ENCODE measurements at places on chromosomes 3 and 15.

- no peak for DNase-seq
These were observed 174.4 kb downstream of the ARRDC4 start for GRCh38 chr15:98134905-98135304.

GRCh38 chr3:100810671-100811070 is 101.4 kb downstream of the TFG start:
- DNase-seq: no peak

DNA sequence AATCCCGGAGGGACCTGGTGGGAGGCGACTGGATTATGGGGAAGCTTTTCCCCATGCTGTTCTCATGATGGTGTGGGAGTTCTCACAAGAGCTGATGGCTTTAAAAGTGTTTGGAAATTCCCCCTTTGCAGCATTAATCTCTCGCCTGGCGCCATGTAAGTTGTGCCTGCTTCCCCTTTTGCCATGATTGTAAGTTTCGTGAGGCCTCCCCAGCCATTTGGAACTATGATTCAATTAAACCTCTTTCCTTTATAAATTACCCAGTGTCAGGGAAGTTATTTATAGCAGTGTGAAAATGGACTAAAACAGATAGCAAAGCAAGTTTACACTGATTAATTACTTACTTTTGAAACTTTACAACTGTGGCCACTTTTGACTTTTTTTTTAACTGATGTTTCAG is 10.6 kb upstream of the U2SURP start:
- no peak for DNase-seq

GRCh38 chr15:91874992-91875660 is 21.6 kb downstream of the SLCO3A1 start:
- DNase-seq: no peak

- DNase-seq: no peak
These were observed 36.6 kb downstream of the SMAD6 start for GRCh38 chr15:66738595-66738994.

DNA sequence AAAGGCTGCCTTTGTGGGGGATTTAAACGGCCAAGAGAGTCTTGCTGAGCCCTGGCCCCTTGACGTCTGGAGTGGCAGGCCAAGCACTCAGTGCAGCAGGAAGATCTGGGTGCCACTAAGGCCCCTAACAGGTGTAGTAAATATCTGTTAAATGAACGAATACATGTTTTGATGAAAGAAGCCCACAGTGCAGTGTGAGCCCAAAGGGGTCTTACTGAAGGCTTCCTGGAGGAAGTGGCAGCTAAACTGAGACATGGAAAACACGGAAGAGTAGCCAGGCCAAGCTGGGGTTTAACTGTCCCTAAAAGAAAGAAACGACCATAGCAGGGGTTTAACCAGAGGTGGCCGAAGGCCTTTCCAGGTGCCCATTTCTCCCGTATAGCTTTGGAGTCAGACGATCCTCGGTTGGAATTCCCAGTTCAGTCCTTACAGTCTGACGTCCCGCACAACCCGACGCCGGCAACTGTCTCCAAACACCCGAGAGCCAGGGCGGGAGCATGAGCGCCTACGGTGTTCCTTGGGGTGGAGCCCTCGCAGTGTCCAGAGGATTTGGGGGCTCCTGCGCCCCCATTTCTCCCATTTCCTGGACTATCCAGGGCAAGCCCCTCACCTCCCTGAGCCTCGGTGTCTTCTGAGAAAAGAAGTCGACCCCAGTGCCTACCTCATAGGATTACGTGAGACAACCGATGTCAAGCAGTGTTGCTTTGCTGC is 910 bp upstream of the ABHD6 start:
- DNase-seq: no peak

DNA sequence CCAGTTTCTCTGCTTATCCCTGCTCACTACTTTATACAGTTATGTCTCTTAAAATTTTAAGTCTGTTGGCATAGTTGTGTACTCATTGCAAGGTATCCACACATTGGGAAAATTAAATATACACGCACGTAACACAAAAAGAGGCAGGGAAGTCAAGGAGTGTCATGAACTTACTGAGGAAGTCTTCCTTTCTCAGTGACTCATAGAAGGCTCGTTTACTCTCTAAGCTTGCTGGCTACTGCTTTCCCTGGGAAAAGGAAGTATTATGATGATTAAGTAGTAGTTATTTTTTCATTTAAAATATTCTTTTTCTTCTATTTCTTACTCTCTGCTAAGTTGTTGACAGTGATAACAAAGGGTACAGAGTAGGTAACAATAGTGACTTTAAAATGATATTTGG is 287.3 kb downstream of the UBE2E2 start:
- DNase-seq: no peak

DNA sequence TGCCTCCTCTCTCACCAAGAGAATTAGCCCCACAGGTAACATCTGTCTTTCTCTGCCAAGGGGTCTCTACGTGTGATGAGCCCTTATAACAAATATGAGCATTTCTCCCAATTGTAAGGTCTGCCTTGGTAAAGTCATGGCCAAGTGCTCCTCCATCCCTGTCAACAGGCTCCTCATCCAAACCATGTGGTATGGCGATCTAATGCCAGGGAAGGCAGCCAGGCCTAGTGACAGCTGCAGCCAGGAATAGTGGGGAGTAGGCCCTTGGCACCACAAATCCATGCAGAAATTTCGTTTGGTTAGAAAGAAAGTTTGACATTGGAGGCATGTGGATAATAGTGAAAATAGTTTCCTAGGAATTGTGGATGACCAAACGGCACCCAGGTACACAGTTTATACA is 4.7 kb upstream of the LRTM1 start:
- DNase-seq: no peak

DNA sequence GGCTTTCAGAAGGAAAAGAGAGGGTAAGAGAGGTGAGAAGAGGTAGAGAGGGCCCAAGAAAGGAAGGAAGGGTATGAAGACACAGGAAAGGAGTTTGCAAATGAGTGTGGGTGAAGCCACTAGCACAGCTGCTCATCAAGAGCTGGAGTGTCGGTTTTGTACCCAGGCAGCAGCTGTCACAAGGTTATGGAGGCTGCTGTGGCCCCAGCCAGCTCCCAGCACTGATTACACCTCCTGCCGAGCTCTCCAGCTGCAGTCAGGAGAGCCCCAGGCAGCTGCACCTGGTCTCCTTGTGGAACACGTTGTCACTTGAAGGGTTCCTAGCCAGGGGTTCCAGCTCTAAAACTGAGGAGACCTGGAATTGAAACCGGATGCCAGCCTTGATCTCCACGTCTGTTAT is 60.4 kb upstream of the CHD2 start:
- no peak for DNase-seq

DNA sequence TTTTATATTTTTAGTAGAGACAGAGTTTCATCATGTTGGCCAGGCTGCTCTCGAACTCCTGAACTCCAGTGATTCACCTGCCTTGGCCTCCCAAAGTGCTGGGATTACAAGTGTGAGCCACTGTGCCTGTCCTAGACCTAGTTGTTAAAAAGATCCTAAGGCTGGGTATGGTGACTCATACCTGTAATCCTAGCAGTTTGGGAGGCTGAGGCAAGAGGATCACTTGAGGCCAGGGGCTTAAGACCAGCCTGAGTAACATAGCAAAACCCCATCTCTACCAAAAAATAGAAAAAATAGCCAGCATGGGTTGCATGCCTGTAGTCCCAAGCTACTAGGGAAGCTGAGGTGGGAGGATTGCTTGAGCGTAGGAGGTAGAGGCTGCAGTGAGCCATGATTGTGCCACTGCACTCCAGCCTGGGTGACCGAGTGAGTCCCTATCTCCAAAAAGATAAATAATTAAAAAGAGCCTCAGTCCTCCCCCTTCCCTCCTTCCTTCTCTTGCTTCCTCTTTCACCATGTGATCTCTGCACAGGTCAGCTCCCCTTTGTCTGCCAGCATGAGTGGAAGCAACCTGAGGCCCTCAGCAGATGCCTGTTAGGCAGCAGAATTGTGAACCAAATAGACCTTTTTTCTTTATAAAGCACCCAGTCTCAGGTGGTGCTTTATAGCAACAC is 9.8 kb upstream of the FNDC3B start:
- DNase-seq: no peak

DNA sequence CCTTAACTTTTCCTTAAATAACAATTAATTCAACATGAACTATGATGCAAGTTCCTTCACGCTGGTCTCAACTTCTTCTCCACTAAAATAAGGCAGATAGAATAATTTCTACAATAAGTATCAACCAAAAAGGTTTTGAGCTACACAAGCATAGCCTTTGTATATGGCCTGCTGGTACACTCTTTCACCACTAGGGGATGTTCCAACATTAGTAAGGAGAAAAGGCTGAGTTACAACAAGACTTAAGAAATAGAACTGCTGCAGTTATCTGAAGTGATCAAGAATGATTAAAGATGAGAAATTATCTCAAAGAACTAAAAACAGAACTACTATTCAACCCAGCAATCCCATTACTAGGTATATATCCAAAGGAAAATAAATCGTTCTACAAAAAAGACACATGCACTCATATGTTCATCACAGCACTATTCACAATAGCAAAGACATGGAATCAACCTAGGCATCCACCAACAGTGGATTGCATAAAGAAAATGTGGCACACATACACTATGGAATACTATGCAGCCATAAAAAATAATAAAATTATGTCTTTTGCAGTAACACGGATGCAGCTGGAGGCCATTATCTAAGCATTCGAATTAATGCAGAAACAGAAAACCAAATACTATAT is 14.4 kb downstream of the ATP13A3 start:
- DNase-seq: peak; percentile 16

- peak; percentile 68 for DNase-seq
These were observed 722.9 kb upstream of the CFAP20DC start for GRCh38 chr3:59772416-59773408.

DNA sequence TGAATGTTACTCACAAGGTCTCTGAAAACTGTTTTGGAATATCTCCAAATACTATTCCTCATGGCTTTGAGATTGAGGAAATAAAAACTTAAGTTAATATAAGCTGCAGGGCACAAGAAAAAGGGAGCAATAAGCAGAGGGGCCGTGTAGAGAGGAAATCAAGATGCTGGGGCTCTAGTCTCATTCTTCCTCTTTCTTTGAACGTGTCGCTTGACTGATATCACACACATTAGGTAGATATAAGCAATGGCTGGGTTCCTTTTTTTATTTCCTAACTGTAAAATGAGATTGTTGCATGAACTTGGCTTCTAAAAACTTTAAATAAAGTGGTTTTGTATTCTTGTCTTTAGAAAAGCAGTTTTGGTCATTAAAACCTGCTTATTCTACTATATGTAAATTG is 326.7 kb upstream of the ROPN1 start:
- DNase-seq: no peak

DNA sequence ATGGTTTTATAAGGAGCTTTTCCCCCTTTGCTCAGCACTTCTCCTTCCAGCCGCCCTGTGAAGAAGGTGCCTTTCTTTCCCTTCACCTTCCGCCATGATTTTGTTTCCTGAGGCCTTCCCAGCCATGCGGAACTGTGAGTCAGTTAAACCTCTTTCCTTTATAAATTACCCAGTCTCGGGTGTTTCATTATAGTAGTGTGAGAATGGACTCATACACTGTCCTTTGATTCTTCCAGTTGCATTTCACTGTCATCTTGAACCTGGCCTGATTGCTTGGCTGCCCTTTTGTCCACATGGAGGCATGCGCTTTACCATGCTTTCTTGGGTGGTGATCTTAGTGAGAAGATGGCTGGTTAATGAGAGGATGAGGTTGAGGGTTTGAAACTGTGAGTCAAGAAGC is 23.2 kb downstream of the USP13 start:
- no peak for DNase-seq

DNA sequence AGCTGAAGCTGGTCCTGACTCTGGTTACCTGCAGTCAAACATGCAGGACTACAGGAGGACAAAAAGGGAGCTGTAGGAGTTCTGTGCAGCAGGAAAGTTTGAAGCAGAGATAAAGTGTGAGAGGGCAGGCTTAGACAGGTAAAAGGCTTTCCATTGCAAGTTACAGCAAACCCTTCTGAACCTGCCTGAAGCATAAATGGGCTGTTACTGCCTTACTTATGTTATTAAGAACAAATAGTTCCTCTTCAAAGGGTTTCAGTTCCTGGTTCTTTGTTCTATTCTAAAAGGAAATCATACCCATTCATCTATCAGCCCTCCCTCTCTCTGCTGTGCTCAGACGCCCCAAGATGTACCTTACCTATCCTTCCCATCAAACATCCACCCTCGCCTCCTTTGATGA is 52.4 kb upstream of the CACNA2D3 start:
- no peak for DNase-seq

DNA sequence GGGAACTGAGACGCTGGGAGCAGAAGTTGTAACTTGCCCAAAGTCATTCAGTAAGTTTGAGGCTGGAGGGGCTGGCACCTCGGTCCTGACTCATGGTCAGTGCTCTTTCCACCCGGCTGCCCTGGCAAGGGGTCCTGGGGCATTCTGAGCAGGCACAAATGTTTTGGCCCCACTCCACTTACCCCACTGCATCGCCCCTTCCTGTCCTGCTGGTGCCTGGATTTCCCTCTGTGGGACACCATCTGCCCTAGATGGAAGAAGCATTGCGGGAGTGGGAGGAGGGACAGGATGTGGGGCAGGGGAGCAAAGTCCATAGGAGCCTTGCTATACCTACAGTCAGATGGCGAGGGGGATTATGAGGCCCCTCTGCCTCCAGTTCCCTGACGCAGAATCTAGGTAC is 4.5 kb downstream of the CORO2B start:
- no peak for DNase-seq

- DNase-seq: no peak
These were observed 69.3 kb upstream of the AGBL1 start for GRCh38 chr15:86010398-86010797.

GRCh38 chr3:151562891-151563290 is 102.0 kb upstream of the IGSF10 start:
- DNase-seq: no peak

GRCh38 chr3:12557473-12558100 is 700 bp downstream of the MKRN2 start:
- DNase-seq: no peak

DNA sequence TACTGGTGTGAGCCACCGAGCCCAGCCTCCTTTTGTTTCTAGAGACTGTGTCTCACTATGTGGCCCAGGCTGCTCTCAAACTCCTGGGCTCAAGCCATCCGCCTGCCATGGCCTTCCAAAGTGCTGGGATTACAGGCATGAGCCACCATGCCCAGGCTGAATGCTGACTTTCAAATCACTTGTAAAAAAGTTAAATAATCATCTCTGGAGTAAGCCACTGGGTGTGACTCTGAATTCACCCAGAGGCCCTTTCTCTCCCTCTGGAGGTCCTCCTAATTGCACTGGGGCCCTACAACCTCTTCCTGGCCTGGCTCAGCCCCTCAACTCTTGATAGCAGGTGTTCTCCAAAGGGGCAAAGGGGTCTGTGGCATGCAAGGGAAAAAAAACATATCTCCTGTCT is 54.8 kb downstream of the MEGF11 start:
- DNase-seq: no peak

DNA sequence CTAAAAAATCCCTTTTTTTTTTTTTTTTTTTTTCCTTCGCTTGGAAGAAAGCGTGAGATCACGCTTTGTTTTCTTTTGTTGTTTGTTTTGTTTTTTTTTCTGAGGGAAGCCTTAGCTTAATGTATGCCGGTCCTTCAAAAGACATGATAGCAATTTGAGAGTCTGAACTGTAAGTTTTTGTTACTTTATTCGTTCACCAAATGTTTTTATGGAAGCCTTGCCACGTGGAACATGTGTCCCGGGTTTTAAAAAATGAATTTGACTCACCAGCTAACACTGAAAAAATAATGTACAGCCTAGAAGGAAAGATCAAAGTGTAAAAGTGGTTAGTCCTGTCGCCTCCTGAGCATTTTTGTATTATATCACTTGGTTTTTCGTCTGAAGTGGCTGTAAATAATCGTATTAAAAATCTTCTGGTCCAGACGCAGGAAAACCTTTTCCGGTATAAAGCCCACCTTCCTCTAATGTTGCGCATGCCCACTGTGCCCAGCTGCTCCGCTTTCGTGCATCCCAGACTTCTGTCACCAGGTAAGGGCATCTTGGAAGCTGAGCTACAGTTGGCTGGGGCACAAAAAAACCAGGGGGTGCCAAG is 795 bp upstream of the MYNN start:
- no peak for DNase-seq

Measured in activated T-helper 1 cell treated with anti-CD3 and anti-CD28 coated beads, Interleukin-12 subunit alpha, Interleukin-12 subunit beta, Interleukin-2, Interleukin-4 antibody, amounts not matched to agents 30 ng/mL and 10 ng/mL and 1 ng/mL, durations not matched to agents 14 hours and 24 hours and 36 hours (primary cell).